Stimulated activated effector memory CD8-positive, alpha-beta T cell treated with anti-CD3 and anti-CD28 coated beads, Interleukin-12 subunit alpha, Interleukin-12 subunit beta, amount 100 ng/mL, for 72 hours (primary cell): ENCODE measurements at places on chromosomes 7 and 10.

- no peak for DNase-seq
These were observed 83.8 kb downstream of the TEX36 start for GRCh38 chr10:125599194-125599593.

- no peak for DNase-seq
These were observed 60.2 kb upstream of the PODXL start for GRCh38 chr7:131616487-131617200.

GRCh38 chr7:19146699-19147098 is 1.5 kb upstream of the FERD3L start:
- DNase-seq = no peak

DNA sequence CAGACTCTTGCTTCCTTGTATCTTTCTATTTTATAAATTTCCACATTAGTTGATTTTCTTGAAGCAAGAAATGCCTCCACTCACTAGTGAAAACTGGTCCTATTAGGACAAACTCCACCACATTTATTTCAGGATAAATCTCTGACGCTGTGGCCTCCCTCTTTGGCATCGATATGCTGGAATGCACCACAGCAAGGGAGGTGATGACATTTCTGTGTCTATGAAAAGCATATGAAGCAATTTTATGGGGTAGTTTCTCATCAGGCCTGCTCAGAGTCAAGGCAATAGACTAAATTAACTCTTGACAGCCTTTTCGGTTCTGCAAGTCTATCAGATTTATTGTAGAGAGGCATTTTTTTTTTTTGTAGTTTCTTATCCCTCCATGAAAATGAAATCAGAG is 304.4 kb downstream of the ZEB1 start:
- no peak for DNase-seq

GRCh38 chr7:157573244-157573643 is 236.4 kb downstream of the DNAJB6 start:
- DNase-seq = no peak

GRCh38 chr10:89853781-89854191 is 152.4 kb downstream of the KIF20B start:
- DNase-seq = no peak

- DNase-seq = no peak
These were observed 659.0 kb upstream of the FZD8 start for GRCh38 chr10:36301139-36301538.

- DNase-seq = no peak
These were observed 149.4 kb downstream of the WDR37 start for GRCh38 chr10:1205450-1206030.

DNA sequence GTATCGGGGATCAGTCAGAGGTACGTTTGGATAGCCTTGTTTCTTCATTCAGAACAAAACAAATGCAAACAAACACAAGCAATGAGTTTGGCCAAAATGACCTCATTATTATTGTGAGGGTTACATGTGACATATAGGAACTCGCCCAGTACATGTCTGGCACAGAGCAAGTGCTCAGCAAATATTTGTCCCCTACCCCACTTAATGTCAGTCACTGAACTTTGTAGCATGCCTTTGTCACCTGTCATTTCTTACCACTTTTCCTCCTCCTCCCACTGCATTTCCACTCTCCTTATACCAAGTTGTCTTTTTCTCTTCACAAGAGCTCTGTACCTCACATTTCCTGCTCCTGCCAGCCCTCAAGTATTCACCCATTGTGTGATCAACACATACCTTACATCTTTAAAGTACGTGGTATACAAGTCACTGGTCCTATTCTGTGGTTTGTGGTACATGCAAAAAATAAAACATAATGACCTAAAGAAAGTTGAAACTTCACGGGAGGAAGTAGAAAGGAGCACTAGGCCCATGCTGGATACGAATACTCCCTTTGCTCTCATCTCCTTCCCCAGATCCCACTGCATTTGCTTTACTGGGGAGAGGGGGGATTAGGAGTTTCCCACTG is 236.0 kb downstream of the INHBA start:
- no peak for DNase-seq

- no peak for DNase-seq
These were observed 1.9 kb upstream of the AEBP1 start for GRCh38 chr7:44101966-44102845.

- DNase-seq = no peak
These were observed 11.6 kb upstream of the PRKCQ start for GRCh38 chr10:6591668-6592067.

- DNase-seq = no peak
These were observed 7.5 kb downstream of the AGK start for GRCh38 chr7:141558544-141559183.

GRCh38 chr10:105148921-105149320 is 507.8 kb downstream of the SORCS3 start:
- no peak for DNase-seq

GRCh38 chr10:99425204-99425603 is 5.2 kb downstream of the GOT1 start:
- DNase-seq = no peak

DNA sequence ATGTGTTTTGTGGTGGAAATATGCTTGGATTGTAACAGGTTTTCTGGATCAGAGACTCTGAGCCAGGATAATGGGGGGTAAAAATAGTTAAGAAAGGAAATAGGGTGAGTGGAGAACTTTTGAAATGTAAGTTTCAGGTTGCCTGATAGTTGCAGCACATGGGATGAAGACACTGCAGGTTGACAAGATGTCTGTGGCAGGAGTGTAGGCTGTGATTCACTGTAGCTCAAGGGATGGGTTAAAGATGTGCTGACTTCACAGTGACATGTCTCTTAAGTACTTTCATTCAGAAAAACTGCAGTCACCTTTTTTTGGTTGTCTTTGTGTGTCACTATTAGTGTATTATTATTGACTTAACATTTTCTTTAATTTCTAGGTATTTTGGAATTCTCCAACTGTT is 63.5 kb upstream of the SLC39A12 start:
- DNase-seq = no peak

- no peak for DNase-seq
These were observed 7.6 kb downstream of the LZTS2 start for GRCh38 chr10:101007099-101007711.

GRCh38 chr7:105423987-105424386 is 35.3 kb upstream of the SRPK2 start:
- no peak for DNase-seq

- DNase-seq = no peak
These were observed 185.9 kb downstream of the MAD1L1 start for GRCh38 chr7:2046581-2047565.

DNA sequence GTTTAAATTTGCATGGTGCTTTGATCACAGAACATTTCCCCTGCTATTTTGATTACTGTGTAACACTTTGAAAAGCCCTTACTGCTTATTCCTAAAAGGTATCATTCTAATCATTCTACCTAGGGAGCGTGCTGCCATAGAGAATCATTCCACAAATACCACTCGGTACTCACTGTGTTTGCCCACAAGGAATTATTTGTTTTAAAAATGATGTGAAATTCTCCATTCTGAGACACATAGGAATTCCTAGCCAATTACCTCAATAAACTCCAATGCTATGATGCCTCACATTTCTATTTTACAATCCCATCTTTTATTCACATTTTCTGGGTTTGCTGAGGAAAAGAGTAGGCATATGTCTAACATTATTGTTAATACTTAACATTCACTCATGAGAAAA is 16.2 kb upstream of the TES start:
- no peak for DNase-seq

- no peak for DNase-seq
These were observed 683 bp downstream of the INSIG1 start for GRCh38 chr7:155298288-155298833.

DNA sequence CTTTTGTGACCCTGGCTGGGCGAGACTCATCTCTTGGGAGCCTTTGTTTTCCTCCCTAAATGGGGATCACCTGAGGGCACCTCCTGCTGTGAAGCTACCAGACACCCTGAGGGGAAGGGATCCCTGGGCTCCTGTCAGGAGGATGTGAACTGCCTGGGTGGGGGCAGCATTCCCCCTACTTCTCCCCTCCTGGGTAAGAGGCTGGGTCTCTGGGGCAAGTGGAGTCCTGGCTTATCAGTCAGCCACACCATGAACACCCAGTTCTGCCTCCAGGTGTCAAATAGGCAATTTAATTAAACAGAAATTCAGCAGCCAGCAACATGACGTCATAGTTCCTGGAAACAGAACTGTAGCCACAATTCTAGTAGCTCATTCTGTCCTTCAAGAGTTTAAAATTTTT is 97.7 kb upstream of the RET start:
- no peak for DNase-seq

- no peak for DNase-seq
These were observed 291.2 kb downstream of the AUTS2 start for GRCh38 chr7:69889338-69889975.

- no peak for DNase-seq
These were observed 99.5 kb downstream of the GPR85 start for GRCh38 chr7:112987171-112987570.
